ENCODE measurements at places on chromosomes 4 and X.

DNA sequence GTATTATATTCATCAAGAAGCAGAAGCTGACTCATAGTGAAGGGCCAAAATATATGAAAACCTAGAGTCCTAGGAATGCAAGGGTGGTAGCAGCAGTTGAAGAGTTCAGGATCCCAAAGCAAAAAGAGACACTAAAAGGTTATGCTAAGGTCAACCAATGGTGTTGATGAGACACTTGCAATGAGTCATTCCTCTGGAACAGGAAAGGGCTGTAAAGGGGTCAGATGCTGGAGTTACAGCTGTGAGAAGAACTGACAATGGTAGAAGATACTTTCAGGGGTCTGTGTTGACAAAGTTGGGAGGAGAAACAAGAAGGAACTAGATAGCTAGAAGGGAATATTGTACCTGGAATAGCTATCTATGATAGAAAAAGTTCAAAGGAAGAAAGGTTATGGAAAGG lies 47.5 kb downstream of the ZGRF1 start:
- no peak for DNase-seq

GRCh38 chr4:3137908-3138307 lies 63.4 kb downstream of the HTT start:
- DNase-seq, result no peak

DNA sequence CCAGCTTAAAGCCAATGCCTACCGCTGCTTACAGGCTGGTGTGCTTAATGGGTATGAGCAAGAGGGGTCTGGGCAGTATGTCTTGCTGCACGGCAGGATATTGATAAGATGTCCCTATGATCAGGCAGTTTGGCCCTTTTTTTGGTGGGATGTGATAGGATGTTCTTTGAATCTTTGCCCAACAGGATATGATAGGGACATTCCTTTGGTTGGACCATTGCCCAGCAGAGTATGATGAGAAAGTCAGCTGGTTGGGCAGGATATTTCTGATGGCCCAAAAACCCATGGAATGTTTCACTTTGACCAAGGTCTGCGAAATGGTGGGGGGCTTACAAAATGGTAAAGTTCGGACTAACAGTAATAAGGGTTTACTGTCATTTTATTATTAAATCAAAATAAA lies 1060.6 kb downstream of the STIM2 start:
- DNase-seq, result no peak

- DNase-seq, result no peak
Observed at GRCh38 chrX:68831405-68832100, 2.7 kb downstream of the EFNB1 start.

DNA sequence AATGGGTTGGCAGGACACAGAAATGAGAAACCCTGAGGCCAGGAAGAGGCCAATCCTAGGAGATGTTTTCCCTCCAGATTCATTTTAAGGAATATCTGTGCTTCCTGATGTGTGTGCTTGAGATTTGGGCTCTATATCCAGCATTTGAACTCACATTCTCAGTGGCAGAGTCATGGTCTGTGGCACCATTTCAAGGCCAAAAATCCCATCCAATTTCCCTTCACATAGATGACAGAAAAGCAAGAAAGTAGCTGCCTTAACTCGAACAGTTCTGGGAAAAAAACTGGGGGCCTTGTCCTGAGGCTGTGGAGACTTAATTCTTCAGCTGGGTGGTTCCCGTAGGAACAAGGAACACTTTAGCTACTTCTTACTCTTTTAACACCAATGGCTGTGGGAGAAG lies 27.4 kb downstream of the TAF7L start:
- DNase-seq, result no peak

DNA sequence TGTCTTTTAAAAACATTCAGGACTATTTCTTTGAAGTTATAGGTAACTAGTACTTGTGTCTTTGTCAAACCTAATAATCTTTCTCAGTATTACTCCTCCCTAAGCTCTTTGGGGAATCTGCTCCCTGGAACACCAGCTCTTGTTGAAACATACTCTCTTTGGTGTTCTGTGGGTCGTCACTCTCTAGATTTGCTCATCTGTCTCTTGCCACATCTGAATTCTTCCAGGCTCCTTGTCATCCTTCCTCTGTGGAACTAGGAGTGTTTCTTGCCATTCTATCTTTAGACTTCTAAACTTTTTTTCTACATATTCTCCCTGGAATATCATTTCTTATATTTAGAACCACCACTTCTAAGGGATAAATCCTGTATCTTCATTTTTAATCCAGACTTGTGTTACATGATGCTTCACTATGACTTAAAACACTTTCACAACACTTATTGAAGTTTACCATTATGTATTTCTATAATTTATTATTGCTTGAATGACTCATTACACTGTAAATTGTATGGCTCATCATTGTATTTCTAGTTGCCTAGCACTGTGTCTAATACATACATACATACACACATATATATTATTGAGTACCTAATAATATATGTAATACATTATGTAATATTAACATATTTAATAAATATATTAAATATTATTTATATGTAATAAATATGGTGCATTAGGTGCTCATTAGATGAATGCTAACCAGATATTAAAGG lies 186.1 kb downstream of the TMA16 start:
- no peak for DNase-seq

- no peak for DNase-seq
Observed at GRCh38 chr4:150039274-150040127, 38.7 kb upstream of the DCLK2 start.

DNA sequence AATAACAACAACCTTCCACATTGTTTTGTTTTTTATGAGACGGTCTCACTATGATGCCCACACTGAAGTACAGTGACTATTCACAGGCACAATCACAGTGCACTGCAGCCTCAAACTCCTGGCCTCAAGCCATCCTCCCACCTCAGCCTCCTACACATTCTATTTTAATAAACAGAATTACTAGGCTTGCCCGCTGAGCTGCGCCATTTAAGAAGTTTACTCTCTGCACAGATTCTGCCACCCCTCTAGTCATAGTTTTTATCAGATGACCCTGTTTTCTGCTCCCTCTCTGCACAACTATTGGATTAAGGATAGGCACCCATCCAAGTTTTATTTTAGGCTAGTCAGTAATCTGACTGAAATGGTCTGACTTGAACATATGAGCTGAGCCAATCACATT lies 11.3 kb upstream of the COX18 start:
- DNase-seq, result no peak

- no peak for DNase-seq
Observed at GRCh38 chr4:152448854-152449253, 87.0 kb downstream of the FBXW7 start.
